AG09319 (cell line): ENCODE measurements at places on chromosomes 5 and 9.
A peak's percentile ranks its signal among the peaks of the same experiment; 100 is the strongest.

- DNase-seq: peak; percentile 10
These were observed 91.2 kb upstream of the CHD1 start for GRCh38 chr5:99019812-99020697.

- no peak for DNase-seq
These were observed 287.0 kb downstream of the PRELID2 start for GRCh38 chr5:145548097-145548496.

- DNase-seq: no peak
These were observed 50.0 kb downstream of the DMRT2 start for GRCh38 chr9:1100201-1100600.

DNA sequence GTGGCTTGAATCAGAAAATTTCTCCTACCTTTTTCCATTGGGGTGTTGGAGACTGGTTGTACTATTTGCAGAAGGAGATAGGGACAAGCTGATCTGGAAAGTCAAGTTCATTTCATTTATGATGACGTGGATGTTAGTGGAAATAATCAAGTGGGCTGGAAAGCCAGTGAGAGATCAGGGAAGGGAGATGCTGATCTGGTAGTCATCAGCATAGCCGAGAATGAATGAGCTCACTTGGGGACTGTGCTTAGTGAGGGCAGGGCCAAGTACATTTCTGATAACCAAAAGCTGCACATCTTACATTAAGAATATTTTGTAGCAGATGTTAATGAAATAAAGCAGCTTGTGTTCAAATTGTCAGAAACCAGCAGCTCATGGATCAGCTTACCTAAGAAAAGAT, 12.1 kb downstream of the MAN2A1 start:
- DNase-seq: no peak

DNA sequence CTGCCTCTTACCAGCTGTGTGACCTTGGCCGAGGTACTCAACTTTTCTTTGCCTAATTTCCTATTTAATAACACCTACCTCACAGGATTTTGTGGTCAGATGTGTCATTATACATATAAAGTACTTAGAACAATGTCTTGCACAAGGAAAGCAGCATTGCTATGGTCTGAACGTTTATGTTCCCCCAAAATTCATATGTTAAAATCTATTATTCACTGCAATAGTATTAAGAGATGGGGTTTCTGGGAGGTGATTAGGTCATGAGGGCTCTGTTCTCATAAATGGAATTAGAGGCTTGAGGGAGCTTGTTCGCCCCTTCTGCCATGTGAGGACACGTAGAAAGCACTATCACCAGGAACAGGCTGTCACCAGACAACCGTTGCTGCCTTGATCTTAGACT, 10.9 kb upstream of the RNF145 start:
- no peak for DNase-seq

GRCh38 chr9:79976257-79977073, 404.7 kb downstream of the TLE4 start:
- no peak for DNase-seq

DNA sequence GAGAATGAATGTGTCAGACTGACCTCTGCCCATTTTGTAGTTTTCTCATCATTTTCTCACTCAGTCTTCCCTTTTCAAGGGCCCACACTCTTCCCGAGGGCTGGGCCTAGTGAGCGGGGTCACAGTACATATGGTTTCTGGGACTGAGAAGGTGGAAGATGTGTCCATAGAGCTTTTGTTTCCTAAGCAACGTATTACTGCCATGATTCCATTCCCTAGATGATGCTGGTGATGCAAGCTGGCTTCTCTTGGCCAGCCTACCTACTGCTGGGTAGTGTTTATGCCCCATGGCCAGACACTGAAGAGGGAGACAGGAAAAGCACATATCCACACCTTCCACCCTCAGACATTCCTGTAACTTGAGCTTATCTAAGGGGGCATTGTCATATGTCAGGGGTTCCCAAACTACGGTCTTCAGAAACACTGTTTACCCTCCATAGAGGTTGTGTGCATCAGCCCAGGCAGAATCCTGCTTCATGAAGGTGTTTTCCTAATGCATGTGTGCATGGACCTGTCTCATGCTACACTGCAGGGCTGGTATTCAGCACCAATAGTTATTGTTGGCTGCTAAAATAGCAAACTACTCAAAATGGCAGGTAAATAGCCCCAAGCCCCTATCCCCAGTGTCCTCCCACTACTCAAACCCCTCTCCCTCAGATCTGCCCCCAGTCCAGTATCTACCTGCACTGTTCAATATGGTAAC, 9.5 kb downstream of the IRF1 start:
- no peak for DNase-seq

GRCh38 chr5:321726-322251, 275 bp downstream of the AHRR start:
- no peak for DNase-seq

DNA sequence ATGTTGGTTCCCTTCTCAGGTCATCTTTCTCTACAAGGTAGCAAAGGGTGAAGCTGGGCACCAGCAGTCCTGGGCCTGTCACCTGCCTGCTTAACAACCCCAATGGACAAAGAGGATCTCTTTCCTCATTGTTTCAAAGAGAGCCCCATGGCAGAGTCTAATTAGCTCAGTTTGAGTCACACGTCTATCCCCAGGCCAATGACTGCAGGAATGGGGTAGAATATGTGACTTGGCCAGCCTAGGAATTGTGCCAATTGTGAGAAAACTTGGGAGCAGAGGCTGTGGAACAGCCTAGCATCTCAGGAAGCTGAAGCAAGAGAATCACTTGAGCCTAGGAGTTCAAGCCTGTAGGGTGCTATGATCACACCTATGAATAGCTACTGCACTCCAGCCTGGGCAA, 3.6 kb upstream of the RAPGEF1 start:
- no peak for DNase-seq

GRCh38 chr9:125258832-125259534, 2.6 kb upstream of the GAPVD1 start:
- no peak for DNase-seq
